ENCODE measurements at places on chromosomes 11 and 22. TPM values are rescaled to one million over a fixed set of nuclear protein-coding genes. Genes with fewer than 3 reads are reported as not detected.

Gene PCF11
- 25.4 TPM for total RNA-seq

Gene SMC1B
- total RNA-seq: under 0.01 TPM

Gene RBMXL2
- total RNA-seq: not detected

Gene SEC14L6
- total RNA-seq: under 0.01 TPM

Gene TOP3B
- 18.2 TPM for total RNA-seq

Gene SPTBN2
- total RNA-seq: 22.6 TPM

Gene TUB
- total RNA-seq: 1.4 TPM

Gene JHY
- total RNA-seq: 0.39 TPM

Gene BCO2
- 0.63 TPM for total RNA-seq

DNA sequence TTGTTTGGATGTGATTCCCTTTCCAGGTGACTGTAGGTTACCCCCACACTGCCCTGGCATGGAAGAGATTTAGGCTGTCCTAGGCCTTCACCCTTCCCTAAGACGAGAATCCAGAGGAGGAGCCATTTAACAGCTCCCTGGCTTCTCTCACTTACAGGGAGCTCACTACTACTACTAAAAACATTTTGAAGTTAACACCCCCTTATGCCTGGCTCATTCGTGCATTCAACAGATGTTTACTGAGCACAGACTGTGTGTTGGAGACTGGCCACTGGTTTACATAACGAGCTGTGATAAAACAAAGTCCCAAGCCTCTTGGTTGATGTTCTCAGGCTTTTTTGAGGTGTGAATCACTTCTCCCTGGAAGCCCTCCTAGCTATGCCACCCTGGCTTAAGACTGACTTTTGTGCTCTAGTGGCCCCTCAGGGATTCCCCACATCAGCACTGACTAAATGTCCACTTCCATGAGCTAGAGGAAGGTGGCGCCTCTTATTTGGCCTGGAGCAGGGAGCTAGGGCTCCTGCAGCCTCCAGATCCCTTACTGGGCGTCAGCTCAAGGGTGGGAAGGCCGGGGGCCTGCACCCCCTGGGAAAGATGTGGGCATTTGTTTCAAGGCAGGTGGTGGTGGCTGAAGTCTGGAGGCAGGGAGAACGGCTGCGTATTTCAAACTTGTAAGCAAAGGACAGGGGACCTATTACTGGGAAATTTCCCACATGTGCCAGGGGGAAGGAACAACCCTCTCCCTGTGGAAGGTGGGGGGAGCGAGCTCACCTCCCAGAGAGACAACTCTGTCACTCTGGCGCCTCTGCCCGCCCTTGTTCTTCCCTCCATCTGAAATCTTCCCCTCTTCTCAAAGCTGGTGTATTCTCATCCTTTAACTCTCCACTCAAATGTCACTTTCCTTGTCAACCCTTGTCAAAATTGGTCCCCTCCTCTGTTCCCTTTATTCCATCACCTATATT lies 19.4 kb upstream of the MALAT1 start:
- DNase-seq: no peak

GRCh38 chr11:57406337-57406904 lies 16.0 kb upstream of the PRG2 start:
- peak; percentile 85 for DNase-seq

GRCh38 chr11:102810950-102811660 lies 13.1 kb upstream of the MMP1 start:
- DNase-seq: peak; percentile 36

- no peak for DNase-seq
These were observed 327.7 kb downstream of the TENM4 start for GRCh38 chr11:79113054-79113690.

- DNase-seq: no peak
These were observed 222.1 kb upstream of the CARD18 start for GRCh38 chr11:105361651-105362050.

DNA sequence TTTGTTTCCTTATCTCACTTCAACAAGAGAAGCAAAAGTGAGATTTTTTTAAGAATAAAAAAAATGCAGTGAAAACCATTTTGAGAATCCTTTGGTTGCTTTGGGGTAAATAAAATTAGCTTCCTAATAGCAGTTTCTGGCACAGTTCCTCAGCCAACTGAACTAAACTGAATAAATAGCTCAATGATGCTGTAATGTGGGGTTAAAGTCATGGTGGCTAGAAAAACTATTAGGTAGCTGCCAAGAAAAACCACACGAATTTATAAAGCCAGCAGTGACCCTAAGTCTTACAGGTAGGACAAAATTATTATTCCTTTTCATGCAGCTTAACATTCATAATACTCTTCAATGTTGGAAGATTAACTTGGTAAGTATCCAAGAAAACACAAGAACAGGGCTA lies 142.4 kb downstream of the APIP start:
- no peak for DNase-seq

- no peak for DNase-seq
These were observed 12.1 kb downstream of the C11orf86 start for GRCh38 chr11:66987158-66987620.

DNA sequence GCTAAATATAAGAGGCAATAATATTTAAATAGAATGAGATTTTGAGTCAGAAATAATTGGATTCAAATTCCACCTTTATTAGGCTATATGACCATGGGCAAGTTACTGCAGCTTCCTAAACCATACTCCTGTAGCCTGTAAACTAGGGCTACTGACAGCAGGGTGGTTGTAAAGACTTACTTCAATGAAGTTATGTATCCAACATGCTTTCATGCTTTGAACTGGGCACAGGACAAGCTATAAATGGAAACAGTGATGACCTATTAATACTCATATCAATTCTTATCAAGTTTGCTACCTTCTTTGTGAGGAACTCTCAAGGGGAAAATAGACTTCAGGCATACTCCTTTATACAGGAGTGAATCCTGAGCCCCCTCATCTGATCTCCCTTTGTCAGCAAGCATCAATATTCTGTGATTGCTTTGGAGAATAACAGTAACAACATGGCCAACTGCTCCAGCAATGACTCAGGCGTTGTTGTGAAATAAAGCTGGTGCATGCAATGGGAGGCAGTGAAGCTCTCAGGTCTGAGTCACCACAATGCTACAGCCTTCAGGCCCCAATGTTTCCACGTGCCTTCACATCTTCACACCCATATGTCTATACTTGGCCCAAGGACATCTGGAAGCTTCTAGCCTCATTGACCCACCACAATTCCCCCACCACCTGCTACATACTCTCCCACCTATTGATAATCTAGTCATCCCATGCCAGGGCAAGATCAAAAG lies 102.5 kb downstream of the KCNA4 start:
- no peak for DNase-seq

DNA sequence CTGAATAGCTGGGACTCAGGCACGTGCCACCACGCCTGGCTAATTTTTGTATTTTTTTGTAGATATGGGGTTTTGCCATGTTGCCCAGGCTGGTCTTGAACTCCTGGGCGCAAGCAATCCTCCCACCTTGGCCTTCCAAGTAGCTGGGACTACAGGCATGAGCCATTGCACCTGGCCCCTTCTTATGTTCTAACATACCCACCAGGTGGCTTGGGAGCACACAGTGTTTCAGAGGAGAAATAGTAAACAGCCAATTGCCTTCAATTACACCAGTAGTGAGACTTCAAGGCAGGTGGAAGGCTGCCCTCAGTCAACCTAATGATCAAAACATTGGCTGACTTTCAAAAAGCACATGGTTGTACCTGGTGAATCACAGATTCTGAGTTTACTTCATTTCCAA lies 167.2 kb downstream of the SWAP70 start:
- DNase-seq: no peak

GRCh38 chr11:131099013-131099412 lies 182.7 kb upstream of the SNX19 start:
- DNase-seq: no peak

DNA sequence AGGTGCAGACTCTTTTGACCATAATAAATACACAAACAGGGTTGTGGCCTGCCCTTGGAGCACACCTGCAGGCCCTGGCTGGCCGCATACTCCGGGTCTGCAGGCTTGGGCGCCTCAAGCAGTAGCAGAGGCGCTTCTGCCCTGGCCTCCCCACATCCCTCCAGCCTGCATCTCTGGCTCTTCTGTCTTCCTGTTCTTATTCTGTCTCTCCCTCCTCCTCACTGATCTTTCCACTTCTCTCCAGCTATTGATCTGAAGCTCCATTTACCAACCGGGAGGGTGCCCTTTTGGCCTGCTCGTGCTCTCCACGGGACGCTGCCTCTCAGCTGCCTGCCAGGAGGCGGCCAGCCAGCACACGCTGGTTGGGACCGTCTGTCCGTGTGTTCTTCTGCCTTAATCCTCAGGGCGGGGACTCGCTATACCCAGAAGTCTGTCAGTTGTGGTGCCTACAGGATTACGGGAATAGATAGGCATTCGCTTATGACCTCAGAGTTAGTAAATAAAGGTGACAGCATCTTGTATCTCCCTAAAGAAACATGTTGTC lies 5.2 kb downstream of the UPB1 start:
- no peak for DNase-seq

GRCh38 chr11:27216270-27217149 lies 146.5 kb downstream of the CCDC34 start:
- no peak for DNase-seq

DNA sequence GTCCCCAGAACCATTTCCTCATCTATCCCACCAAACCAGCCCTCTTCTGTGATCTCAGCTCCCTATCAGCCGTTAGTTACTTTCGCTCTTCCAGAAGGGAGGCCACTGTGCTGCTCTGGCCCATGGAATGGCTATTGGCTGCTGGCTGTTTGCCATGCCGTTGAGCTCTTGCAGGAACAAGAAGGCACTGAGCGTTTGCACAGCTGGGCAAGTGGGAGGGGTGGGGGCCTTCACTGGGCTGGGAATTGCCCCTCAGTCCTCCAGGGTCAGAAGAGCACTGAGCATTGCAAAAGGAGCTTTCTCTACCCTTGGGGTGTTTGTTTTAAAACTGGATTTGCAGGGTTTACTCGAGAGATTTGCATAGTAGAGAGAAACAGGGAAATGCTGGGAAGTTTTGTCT lies 129.0 kb upstream of the PARVA start:
- DNase-seq: peak; percentile 14

- no peak for DNase-seq
These were observed 26.4 kb downstream of the OR52K1 start for GRCh38 chr11:4508886-4509285.

DNA sequence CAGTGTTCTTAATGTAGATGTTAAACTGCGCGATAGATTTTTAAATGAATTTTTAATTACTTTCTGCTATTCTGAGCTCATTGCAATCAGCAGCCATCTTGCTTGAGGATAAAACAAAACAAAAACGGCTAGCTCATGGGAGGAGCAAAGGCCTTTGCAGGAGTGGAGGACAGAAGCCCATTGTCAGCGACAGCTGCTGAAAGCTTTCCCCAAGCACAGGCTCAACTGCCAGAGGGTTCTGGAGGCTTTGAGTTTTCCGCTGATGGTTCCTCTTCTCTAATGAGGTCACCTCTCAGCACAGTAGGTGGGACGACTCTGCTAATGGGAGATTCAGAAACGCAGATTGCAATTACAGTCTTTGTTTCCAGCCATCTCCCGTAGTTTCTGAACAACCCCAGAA lies 167.1 kb upstream of the TTC12 start:
- DNase-seq: no peak

- DNase-seq: no peak
These were observed 310.2 kb downstream of the DLG2 start for GRCh38 chr11:85316967-85317366.

DNA sequence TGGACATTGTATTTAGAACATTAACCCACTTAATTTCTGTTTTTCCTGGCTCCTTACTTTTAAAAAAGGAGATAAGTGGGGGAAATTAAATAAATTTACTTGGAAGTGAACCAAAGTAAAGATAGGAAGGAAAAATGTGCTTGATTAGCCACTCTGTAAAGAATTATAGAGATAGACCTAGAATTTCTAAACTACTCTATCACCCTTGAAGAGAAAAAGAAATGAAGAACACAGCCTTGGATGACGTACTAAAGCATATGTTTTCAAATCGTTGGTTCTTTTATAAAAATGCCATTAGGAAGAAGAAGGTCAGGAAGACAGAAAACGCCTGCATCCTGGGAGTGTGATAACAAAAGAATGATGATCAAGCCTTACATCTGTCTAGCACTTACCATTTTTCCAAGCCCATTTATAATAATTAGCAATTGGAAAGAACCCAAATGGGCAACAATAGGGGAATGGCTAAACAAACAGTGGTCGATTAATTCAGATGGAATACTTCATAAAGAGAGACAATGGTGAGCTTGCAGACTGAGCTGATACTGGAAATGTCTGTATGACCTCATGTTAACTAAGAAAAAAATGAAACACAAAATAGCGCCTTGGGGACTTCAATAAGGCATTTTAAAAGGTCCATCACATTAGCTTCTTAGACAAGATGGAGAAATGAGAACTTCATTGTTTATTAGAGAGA lies 81.0 kb upstream of the LRRC55 start:
- DNase-seq: peak; percentile 90

DNA sequence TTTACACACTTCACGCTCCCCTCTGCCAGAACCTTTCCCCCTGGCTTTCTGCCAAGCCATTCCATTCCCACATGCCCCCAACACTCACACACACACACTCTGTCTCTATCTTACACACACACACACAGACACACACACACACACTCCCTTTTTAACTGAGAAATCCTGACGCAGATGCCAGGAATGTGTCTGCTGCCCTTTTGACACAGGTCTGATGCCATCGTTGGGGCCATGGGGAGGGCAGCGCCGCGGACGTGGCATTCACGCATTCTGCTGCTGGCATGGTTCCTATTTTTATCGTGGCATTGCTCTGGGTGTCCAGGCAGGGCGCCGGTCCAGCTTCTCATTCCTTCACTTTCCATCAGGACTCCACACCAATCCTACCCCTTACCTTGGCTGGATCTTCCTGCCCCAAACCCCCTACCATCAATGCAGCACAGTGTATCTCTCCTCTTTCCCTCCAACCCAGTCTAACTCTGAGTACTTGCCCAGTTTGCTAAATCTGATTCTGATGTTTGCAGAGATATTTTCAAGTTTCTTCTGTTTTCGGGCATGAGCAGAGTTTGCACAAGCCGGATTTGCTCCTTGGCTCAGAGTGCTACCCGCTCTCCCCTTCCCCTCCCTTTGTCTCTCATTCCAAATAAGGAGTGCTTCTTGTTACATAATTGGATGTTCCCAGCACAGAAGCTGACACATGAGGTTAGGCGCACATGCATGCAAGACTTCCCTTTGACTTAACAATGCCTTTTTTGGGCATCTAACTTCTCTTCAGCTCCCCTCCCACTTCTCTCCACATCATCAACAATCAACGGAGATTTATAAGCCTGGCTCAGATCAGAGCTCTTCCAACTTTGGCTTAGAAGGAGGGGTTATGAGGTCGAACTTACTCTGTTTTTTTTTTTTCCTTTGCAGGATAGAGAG lies 18.8 kb downstream of the SNX19 start:
- DNase-seq: peak; percentile 53

DNA sequence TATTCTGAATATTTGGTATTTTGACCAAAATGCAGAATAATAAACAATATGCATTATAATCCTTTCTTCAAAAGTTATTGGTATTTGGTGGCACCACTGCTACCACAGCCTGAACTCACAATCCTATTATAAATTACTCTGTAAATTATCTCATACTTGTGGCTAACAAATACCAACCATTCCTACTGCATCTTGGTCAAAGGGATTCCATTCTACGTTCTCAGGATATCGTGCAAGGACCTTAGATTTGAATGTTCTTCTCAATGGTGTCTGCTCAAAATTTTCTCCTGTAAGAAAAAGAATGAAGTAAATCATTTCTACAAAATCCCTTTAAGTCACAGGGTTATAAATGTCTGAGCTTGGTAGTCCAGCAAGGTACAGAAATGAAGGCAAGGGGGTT lies 58.7 kb downstream of the DENND5A start:
- no peak for DNase-seq

GRCh38 chr22:32618441-32619140 lies 144.0 kb downstream of the FBXO7 start:
- no peak for DNase-seq

All from dermis microvascular lymphatic vessel endothelial cell (primary cell).